ENCODE measurements at places on chromosomes 1 and 21.

- DNase-seq, result no peak
Measured at GRCh38 chr1:178048426-178048825, 45.5 kb upstream of the RASAL2 start.

GRCh38 chr1:43445606-43446387, 7.9 kb downstream of the HYI start:
- DNase-seq, result no peak

DNA sequence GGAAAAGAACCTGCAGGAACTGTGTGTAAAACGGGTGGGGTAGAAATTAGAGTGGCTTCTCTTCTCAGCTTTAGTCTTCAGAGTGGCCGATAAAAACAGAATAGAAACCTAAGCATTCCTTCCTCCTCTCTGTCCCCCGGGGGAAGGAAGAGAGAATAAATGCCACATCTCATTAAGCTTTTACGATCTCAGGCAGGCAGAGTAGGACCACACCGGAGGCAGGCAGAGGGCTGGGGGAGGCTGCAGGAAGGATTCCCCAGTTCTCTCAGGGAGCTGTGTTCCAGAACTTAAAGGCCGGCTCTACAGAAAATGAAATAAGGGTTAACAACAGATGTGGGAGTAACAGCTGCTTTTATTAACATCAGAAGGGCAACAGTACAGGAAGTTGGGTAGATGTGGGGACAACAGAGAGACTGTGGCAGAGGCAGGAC, 24.5 kb upstream of the MEF2D start:
- no peak for DNase-seq

DNA sequence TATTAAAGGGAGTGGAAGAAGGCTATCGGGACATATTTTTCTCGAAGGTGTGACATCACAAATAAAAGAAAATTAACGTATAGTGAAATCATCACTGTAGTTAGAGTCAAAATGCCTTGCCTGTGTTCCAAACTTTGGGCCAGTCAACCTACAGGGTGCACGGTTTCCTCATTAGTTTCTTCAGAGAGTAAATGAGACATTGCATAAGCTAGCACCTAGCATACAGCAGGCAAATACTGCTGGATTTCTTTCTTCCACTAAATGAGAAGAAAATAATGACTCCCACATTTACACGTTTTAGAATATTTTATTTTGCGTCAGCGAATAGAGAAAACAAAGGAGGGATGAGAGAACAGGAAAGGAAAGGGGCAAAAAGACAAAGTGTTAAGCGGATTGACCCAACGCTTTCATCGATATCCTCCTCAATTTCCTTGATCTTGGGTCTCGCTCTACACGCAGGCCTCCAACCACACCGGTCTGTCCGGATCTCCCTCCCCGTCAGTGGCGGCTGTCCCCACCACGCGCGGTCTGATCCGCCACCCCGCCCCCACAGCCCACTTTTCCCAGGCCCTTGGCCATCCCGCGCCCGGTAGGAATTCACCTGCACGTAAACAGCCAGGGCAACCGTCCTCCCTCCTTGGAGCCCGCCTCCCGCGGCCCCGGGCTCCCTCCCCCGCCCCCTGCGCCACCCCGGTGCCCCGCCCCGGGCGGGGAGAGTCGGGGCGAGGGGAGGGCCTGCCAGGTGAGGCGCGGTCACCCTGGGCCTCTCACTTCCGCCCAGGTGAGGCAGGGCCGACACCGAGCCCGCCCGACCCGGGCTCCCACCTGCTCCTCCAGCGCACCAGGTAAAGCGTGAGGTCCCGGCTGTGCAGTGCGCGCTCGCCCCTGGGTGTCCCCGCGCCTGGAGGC, at the start of gene PATJ:
Gene PATJ, plus strand, starts transcription at position 770 of the 909 bp plus-strand sequence. CDS start 20,413 bp downstream, outside the sequence.
- peak; percentile 48 for DNase-seq

DNA sequence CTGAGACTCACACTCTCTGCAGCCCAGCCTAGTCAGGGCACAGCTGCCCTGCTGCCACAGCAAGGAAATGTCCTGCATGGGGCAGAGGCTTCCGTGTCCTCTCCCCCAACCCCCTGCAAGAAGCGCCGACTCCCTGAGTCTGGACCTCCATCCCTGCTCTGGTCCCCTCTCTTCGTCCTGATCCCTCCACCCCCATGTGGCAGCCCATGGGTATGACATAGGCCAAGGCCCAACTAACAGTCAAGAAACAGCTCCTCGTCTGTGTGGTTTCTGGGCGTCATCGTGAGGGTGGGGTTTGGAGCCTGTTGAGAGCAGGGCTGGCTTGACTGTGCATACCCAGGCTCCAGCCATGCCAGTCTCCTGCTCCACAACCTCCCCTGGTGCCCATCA, 19.5 kb downstream of the FAAH start:
- no peak for DNase-seq

DNA sequence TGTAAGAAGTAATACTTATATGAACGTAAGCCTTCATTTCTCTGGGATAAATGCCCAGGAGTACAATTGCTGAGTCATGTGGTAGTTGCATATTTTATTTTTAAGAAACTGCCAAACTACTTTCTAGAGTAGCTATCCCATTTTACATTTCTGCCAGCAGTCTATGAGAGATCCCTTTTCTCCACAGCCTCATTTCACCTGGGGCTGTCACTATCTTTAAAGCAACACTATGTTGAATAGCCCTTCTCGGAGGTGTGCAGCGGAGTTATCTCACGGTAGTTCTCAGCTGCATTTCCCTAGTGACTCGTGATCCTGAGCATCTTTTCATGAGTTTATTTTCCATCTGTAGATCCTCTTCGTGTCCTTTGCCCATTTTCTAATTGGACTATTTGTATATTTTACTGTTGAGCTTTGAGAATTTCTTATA, 93.4 kb downstream of the ADARB1 start:
- DNase-seq, result no peak

- no peak for DNase-seq
Measured at GRCh38 chr1:78142736-78143135, 97.0 kb downstream of the GIPC2 start.

DNA sequence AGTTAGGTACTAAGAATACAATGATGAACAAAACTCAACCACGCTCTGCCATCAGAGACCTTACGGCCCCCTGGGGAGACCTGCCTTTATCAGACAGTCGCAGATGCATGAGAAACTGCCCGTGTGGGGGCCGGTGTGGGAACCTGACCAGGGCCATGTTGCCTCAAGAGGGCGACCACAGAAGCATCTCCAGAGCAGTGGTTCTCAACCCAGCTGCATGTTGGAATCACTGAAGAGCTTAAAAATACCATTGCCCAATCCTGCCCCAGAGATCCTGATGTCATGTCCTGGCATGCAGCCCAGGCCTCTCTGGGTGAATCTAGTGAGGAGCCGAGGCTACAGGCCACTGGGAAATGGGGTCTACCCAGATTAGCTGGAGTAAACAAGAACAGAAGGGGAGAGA, 108.7 kb downstream of the PRDM2 start:
- no peak for DNase-seq

DNA sequence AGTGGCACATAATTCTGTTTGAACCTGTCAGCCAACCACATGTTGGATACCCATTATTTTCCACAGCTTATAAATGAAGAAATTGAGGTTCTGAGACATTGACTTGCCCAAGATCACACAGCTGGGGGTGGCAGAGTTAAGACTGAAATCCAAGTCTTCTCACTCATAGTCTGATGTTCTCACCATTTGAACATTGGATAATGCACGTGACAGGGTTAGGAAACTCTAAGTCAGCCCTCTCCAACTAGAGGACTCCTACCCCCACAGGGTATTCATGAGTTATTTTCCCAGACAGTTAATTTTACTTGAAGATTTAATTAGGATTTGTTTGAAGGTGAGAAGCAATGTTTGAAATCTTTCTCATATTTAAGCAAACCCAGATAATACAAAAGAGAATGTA, 38.1 kb upstream of the C1orf105 start:
- no peak for DNase-seq

DNA sequence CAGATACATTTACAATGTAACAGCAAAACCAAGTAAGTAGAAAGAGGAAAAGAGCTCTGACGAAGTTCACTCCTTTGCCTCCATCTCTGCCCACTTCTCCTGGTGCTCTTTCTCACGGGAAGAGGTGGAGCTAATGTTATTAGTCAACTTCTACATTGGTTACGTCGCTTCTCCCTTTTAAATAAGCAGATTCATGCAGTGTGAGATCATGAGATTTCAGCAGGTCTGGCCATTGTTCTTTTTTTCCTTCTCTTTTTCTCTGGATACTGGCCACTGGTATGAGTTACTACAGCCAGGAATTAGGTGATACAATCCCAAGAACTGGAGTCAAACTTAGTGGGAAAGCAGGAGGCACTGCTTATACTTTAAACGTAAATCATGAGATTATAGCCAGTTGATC, 207.1 kb downstream of the AKT3 start:
- no peak for DNase-seq

- DNase-seq, result no peak
Measured at GRCh38 chr1:62784509-62785365, 805 bp downstream of the ATG4C start.

- DNase-seq, result no peak
Measured at GRCh38 chr1:115255154-115255553, 82.9 kb downstream of the NGF start.

- peak; percentile 28 for DNase-seq
Measured at GRCh38 chr1:29931477-29932175, 695.3 kb downstream of the PTPRU start.

- DNase-seq, result no peak
Measured at GRCh38 chr1:163147019-163147418, 55.7 kb downstream of the RGS5 start.

GRCh38 chr1:153985941-153986761, at the start of gene RAB13:
RAB13 (minus strand) TSS chr1:153986339; CDS start chr1:153986236, 103 bp downstream.
- DNase-seq, result peak; percentile 50

DNA sequence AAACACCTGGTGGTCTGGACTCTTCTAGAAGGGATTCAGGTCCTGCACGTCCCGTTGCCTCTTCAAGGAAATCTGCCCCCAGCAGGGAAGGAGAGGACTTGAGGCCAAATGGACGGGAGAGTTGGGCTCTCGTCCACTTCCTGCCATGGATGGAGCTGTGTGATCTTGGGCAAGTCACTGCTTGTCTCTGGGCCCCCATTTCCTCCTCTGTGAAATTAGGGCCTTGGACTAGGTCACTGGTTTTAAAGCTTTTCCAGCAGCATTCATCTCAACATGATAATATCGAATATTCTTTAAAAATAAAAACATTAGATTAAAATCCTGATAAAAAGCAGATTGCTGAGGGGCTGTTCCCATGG, 26.9 kb downstream of the LHX4 start:
- no peak for DNase-seq

DNA sequence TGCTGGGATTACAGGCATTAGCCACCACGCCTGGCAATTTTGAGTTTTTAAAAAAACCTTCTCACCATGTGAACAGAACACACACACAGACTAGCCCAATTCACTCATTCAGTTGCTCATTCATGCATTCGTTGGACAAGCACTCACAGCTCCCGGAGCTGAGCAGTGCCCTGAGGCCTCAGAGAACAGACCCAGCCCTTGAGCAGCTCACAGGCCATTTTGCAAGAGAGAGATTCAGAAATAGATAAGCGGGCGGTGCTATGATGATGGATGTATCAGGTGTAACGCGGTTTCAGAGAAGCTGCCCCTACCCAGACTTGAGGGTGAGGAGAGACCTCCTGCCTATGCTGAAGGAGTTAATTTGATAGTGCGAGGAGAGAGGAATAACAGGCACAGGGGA, 18.6 kb downstream of the PTAFR start:
- no peak for DNase-seq

- DNase-seq, result no peak
Measured at GRCh38 chr1:43605766-43606165, 44.2 kb upstream of the KDM4A start.

DNA sequence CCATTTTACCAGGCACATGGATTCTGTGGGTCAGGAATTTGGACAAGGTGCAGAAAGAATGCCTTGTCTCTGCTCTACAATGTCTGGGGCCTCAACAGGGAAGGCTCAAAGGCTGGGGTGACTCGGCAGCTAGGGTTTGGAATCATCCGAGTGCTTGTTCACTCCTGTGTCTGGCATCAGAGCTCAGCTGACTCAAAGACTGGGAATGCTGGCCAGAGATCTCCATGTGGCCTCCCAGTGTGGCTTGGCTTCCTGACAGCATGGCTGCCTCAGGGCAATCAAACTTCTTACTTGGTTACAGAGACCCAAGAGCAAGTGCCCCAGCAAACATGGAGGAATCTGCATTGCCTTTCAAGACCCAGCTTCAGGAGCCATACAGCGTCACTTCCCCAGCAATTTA, 110.5 kb downstream of the TOMM20 start:
- no peak for DNase-seq

GRCh38 chr1:19689856-19690255, 25.2 kb downstream of the HTR6 start:
- no peak for DNase-seq

DNA sequence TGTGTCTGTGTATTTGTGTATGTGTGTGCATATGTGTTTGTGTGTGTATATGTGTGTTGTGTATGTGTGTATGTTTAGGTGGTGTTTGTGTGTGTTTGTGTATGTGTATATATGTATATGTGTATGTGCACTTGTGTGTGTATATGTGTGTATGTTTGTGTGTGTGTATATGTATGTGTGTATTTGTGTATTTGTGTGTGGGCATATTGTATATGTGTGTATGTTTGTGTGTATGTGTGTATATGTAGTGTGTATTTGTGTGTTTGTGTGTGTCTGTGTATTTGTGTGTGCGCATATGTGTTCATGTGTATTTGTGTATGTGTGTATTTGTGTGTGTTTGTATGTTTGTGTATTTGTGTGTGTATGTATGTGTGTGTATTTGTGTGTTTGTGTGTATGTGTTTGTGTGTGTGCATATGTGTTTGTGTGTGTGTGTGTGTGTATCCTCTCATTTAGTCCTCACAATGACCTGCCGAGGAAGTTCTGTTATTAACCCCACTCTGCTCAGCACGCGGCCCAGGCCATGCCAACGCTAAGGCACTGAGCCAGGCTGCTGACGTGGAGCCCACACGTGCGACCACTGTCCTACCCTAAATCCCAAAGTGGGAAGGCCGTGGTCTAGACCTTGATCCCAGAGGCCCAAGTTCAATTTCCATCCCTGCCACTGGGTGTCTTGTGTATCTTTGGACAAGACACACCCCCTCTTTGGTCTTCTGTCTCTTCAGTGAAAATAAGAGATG, 43.2 kb upstream of the TMEM51 start:
- DNase-seq, result no peak

DNA sequence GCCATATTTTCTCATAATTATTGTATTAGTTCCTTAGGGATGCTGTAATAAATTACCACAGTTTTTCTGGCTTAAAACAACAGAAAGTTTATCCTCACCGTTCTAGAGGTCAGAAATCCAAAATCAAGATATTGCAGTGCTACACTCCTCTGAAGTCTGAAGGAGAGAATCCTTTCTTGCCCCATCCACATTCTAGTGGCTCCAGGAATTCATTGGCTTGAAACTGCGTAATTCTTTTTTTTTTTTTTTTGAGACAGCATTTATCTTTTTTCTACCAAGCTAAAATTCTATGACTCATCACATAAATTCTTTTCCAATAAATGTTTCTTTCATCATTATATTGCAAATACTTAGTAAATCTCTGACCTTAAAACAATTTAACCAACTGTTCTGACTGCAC, 451.0 kb upstream of the RGS18 start:
- no peak for DNase-seq

Measured in anterior cingulate cortex (tissue), 58 donors.